Vagina (tissue), 2 donors: ENCODE measurements at places on chromosomes 13 and 19. TPM values are rescaled to one million over a fixed set of nuclear protein-coding genes. Genes with fewer than 3 reads are reported as not detected.
A peak's percentile ranks its signal among the peaks of the same experiment; 100 is the strongest.

GRCh38 chr13:113552786-113553434, 31.6 kb upstream of the TFDP1 start:
- DNase-seq, result peak; percentile 85
- H3K27me3 ChIP-seq, result no peaks in the 10 kb centered on the region
- no peaks in the 10 kb centered on the region for H3K36me3 ChIP-seq
- no peak overlapping the region for H3K27ac ChIP-seq

The S1PR5 gene
- total RNA-seq, result 36.6 TPM

- no peaks in the 10 kb centered on the region for H3K27me3 ChIP-seq
- no peak overlapping the region for H3K4me3 ChIP-seq
- H3K27ac ChIP-seq, result peak overlapping the region; percentile 68
- H3K4me1 ChIP-seq, result peaks cover 28% of the 10 kb centered on the region
- no peak for DNase-seq
- no peaks in the 10 kb centered on the region for H3K36me3 ChIP-seq
Observed at GRCh38 chr13:102703726-102704035, 8.8 kb upstream of the METTL21C start.

DNA sequence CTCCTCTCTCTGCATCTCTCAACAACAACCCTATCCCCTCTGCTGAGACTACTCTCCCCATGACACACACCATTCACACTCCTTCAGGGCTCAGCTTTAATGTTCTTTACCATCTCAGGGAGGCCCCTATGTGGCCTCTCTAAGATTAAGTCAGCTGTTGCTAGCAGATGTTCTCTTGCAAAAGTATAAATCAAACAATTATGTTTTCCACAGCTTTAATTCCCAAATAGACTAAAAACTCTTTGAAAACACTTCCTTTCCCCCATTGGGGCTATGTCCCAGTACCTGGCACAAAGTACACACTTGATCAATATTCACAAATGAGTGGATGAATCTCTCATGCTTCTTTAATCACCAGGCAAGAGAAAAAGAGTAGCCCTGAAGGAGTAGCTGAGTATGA, 5.1 kb downstream of the PEG3 start:
- no peaks in the 10 kb centered on the region for H3K27me3 ChIP-seq
- H3K27ac ChIP-seq, result no peak overlapping the region
- H3K4me3 ChIP-seq, result no peak overlapping the region
- H3K36me3 ChIP-seq, result no peaks in the 10 kb centered on the region

DNA sequence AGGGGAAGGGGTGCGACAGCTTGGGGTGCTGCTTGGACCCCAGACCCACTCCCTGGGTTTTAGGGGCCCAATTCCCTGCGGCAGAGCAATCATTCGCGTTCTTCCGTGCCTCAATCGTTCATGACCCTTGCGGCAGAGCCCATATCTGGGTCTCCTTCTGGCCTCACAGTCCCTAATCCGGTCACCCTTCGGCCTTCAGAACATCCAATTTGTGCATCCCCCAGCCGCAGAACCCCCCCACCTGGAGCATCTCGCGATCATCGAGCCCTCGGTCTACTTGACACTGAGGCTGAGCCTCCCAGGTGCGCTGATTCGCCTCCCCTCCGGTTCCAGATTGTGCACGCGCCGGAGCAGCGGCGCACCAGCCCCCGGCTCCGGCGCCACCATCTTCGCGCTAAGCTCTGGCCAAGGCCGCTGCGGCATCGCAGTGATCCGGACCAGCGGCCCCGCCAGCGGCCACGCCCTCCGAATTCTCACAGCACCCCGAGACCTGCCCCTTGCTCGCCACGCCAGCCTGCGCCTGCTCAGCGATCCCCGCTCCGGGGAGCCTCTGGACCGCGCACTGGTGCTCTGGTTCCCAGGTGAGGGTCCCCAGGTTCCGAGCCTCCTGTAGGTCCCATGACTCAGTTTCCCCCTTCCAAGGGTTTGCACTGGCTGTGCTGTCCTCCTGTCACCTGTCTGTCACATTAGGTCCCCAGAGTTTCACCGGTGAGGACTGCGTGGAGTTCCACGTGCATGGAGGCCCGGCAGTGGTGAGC, 501 bp downstream of the GTPBP3 start:
- no peaks in the 10 kb centered on the region for H3K36me3 ChIP-seq
- peak overlapping the region; percentile 73 for H3K4me3 ChIP-seq
- peaks cover 57% of the 10 kb centered on the region for H3K4me1 ChIP-seq
- H3K27ac ChIP-seq, result peak overlapping the region; percentile 90

- no peak for DNase-seq
- H3K27ac ChIP-seq, result no peak overlapping the region
- no peak overlapping the region for H3K4me3 ChIP-seq
- no peaks in the 10 kb centered on the region for H3K27me3 ChIP-seq
Observed at GRCh38 chr13:88022431-88023208, 351.4 kb downstream of the SLITRK5 start.

The CYP4F3 gene
- total RNA-seq, result 29.7 TPM

DNA sequence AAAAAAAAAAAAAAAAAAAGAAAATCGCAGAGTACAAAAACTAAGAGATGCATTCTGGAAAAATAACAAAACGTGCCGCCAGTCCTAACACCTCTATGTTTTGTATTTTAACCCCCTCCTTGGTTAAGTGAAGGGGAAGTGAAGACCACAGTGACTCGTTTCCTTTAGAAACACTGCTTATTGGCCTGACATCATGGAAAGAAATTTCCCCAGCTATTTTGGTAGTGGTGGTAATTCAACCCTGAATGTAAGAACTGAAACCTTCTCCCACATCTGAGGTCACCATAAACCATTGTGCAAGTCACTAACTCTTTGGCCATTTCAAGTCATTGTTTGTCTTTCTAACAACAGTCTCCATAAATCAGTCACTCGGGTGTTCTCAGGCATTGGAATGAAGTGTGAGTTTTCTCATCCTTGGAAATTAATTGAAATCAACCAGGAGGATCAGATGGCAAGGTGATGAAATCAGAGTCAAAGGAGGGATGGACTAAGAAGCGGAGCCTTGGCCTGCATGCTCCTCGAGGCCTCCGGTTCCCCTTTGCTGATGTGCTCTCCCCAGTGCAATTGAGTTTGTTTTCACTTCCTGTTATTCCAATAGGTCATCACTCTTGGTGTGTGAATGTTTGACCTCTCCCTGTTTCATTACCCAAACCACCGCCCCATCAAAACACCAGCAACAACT, 443.9 kb downstream of the FGF9 start:
- no peak overlapping the region for H3K27ac ChIP-seq
- H3K27me3 ChIP-seq, result no peaks in the 10 kb centered on the region
- no peak for DNase-seq
- H3K4me3 ChIP-seq, result no peak overlapping the region
- H3K4me1 ChIP-seq, result no peaks in the 10 kb centered on the region

- no peaks in the 10 kb centered on the region for H3K27me3 ChIP-seq
- H3K4me3 ChIP-seq, result no peak overlapping the region
- no peaks in the 10 kb centered on the region for H3K4me1 ChIP-seq
- H3K27ac ChIP-seq, result no peak overlapping the region
- no peaks in the 10 kb centered on the region for H3K36me3 ChIP-seq
Observed at GRCh38 chr13:79456051-79456450, 24.9 kb upstream of the NDFIP2 start.

The NLRP4 gene
- total RNA-seq, result not detected

DNA sequence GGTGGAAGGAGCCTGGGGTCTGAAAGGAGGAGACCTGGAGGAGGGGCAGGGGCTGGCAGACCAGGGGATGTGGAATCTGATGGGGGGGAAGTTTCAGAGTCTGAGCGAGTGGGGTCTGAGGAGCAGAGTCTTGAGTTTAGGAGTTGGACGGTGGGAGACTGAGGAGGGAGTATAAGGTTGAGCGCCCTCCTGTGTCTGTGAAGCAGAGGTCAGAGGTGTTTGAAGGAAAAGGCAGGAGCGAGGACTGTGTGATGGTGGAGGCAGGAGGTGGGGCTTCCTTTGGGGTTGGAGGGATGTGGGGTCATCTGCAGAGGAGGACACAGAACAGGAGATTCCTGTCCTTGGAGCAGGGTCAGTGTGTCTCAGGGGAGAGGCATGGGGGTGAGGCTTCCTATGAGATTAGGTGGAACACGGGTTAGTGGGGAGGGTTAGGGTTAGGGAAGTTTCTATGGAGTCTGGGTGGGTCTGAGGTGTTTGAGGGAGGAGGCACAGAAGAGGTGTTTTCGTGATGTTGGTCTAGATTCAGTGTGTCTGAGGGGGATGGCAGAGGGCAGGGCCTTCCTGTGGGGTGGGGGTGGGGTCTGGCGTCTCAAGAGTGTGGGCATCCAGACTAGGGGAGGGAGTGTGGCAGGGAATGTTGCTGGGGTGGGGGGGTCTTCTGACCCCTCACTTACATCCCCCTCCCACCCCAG, 8.3 kb downstream of the RYR1 start:
- no peak overlapping the region for H3K27ac ChIP-seq
- no peak overlapping the region for H3K4me3 ChIP-seq
- no peaks in the 10 kb centered on the region for H3K4me1 ChIP-seq
- DNase-seq, result no peak
- H3K36me3 ChIP-seq, result no peaks in the 10 kb centered on the region

DNA sequence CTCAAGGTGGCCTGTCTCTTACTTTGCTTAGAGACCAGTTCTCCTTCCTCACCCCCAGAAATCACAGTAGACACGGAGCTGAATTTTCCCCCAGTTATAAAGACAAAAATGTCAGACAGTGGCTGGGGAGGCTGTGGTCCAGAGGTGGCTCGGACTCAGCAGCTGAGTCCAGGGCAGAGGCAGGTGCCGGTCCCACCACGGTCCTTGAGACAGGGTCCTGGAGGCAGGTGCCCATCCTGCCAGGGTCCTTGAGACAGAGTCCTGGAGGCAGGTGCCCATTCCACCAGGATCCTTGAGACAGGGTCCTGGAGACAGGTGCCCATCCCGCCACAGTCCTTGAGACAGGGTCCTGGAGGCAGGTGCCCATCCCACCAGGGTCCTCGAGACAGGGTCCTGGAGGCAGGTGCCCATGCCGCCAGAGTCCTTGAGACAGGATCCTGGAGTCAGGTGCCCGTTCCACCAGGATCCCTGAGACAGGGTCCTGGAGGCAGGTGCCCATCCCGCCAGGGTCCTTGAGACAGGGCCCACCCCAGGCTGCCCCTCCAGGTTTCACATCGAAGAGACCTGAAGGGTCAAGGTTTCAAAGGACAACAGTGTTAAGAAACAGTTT, 23.1 kb downstream of the PEPD start:
- no peaks in the 10 kb centered on the region for H3K27me3 ChIP-seq
- no peak for DNase-seq
- no peak overlapping the region for H3K4me3 ChIP-seq
- no peak overlapping the region for H3K27ac ChIP-seq

The MEGF8 gene
- total RNA-seq, result 13.5 TPM

- H3K36me3 ChIP-seq, result no peaks in the 10 kb centered on the region
- H3K4me1 ChIP-seq, result peaks cover 10% of the 10 kb centered on the region
- no peak for DNase-seq
- H3K4me3 ChIP-seq, result peak overlapping the region; percentile 80
- peak overlapping the region; percentile 91 for H3K27ac ChIP-seq
Observed at GRCh38 chr19:50510121-50510670, 795 bp downstream of the JOSD2 start.

DNA sequence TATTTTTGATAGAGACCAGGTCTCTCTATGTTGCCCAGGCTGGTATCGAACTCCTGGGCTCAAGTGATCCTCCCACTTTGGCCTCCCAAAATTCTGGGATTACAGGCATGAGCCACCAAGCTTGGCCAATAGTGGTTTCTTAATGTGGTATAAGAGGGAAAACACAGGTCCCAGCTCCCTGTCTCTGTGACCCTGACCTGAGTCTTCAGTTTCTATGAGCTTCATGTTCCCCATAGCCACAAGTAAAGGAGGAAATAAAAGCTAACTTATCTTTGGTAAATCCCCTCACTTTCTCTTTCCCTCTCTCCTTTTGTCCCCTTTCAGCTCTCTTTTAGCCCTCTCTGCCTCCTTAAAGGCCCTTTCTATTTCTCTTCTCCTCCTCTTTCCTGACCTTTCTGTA, 50.3 kb downstream of the ABCC4 start:
- H3K27me3 ChIP-seq, result no peaks in the 10 kb centered on the region
- no peaks in the 10 kb centered on the region for H3K4me1 ChIP-seq
- H3K36me3 ChIP-seq, result no peaks in the 10 kb centered on the region
- DNase-seq, result no peak
- H3K27ac ChIP-seq, result no peak overlapping the region

The SERPINE3 gene
- not detected for total RNA-seq

The EHD2 gene
- total RNA-seq, result 125 TPM

DNA sequence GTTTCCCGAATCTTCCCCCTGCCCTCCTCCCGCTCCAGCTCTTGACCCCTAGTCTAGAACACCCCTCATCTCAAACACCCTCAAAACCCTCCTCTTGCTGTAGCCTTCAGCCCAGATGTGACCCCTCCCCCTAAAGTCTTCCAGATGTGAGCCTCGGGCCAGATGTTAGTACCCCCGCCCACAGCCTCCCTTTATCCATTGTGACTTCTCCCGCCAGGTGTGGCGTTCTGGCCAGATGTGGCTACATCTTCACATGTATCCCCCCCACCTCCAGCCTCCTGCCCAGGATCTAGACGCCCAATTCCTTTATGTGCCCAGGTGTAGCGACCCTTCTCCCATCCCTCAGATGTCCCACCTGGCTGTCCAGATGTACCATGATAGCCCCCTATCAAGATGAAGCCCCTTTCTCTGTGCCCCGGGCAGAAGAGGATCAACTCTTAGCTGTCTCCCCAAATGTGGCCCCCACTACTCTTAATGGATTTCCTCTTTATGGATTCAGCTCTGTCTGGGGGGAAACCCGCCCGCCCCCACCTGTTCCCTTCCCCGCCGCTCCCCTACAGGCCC, 517 bp upstream of the LTBP4 start:
- H3K27ac ChIP-seq, result peak overlapping the region; percentile 97
- H3K4me1 ChIP-seq, result peaks cover 80% of the 10 kb centered on the region
- H3K27me3 ChIP-seq, result no peaks in the 10 kb centered on the region
- no peak for DNase-seq
- peak overlapping the region; percentile 69 for H3K4me3 ChIP-seq

- H3K27ac ChIP-seq, result no peak overlapping the region
- DNase-seq, result no peak
- no peaks in the 10 kb centered on the region for H3K36me3 ChIP-seq
- H3K4me1 ChIP-seq, result peaks cover 7% of the 10 kb centered on the region
- H3K4me3 ChIP-seq, result no peak overlapping the region
Observed at GRCh38 chr19:7894612-7895309, 6.5 kb downstream of the LRRC8E start.

The CCDC70 gene
- total RNA-seq, result not detected

The ZNF723 gene
- not detected for total RNA-seq

The USF2 gene
- 95.5 TPM for total RNA-seq

DNA sequence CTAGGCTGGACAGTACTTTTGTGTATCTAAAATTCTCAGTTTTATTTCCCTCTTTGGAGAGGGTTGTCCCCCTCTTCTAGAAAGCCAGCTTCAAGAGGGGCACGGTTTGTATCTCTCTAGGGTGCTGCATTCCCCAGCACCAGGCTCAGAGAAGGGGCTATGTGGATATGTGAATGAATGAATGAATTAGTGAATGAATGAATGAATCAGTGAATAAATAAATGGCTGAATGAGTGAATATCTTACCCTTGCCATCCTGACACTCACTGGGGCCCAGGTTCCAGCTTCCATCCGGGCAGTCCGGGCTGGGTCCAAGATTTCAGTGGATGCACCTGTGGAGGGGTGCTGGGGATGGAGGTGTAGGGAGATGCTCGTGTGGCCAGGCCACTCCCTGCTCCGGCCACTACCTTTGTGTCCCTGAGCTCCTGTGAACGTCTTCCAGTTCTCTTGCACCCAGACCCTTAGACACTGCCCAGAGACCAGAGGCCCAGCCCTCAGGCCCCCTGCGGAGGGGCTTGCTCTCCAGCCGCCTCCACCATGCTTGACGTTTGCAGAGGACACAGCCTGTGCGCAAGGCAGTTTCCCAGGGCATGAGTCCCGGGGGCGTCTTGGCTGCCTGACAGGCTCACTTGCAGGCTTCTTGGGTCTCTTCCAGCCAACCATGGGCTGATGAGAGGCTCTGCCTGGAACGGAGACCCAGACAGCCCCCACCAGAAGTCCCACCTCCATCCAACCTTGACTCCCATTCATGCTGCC, 2.8 kb upstream of the KCNN1 start:
- no peaks in the 10 kb centered on the region for H3K27me3 ChIP-seq
- DNase-seq, result no peak
- H3K4me1 ChIP-seq, result no peaks in the 10 kb centered on the region
- H3K4me3 ChIP-seq, result no peak overlapping the region
- no peaks in the 10 kb centered on the region for H3K36me3 ChIP-seq
